Vagina (tissue), 2 donors: ENCODE measurements at places on chromosomes 3 and 15. TPM values are rescaled to one million over a fixed set of nuclear protein-coding genes. Genes with fewer than 3 reads are reported as not detected.

DNA sequence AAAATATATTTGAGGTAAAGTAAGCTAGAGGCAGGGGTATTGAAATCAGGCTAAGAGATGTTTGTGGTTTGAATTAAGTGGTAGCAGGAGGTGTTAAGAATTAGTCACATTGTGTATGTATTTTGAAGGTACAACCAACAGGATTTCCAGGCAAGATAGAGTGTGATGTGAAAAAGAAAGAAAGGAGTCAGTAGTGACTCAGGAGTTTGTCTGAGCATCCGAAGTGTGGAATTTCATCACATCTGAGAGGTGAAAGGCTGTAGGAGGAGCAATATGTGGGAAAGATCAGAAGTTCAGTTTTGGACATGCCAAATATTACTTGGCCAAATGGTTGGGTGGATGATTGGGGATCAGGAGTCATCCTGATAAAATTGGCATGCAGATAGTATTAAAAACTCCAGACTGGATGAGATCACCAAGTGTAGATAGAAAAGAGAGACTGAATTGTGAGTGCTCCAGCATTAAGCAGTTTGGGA is 32.1 kb upstream of the EBLN2 start:
- H3K4me3 ChIP-seq: no peak overlapping the region
- H3K27me3 ChIP-seq: no peaks in the 10 kb centered on the region
- peaks cover 62% of the 10 kb centered on the region for H3K4me1 ChIP-seq
- no peak overlapping the region for H3K27ac ChIP-seq

DNA sequence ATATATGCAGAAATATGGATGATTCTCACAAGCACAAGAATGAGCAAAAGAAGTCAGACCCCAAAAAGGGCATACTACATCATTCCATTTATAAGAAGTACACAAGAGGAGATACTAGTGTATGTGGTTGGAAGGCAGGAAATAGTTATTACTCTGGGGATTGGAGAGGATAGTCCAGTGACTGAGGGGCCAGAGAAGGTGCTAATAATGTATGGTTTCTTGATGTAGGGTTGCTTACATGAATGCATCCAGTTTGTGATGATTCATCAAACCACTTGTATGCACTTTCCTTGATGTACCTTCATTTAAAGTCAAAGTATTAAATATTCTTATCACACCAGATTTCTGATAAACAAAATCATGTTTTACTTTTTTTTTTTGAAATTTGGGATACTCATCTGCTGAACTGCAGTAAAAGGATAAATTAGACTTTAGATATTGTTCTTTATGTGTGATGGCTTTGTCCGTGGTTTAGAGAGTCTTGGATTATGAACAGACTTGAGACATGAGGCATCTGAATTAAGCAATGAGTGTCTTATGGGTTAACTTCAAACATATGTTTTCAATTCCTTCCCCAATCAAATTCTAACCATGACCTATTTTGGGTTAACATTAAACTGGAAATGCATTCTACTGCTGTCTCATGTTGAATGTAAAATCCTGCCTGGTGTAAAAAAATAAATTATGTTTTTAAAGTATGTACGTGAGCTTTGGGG is 171.2 kb downstream of the SEMA6D start:
- H3K27ac ChIP-seq: no peak overlapping the region
- DNase-seq: no peak
- H3K4me3 ChIP-seq: no peak overlapping the region
- H3K4me1 ChIP-seq: peaks cover 6% of the 10 kb centered on the region

TEX9 gene
- total RNA-seq: 4.9 TPM

MTFMT gene
- total RNA-seq: 18.7 TPM

MYL3 gene
- total RNA-seq: not detected
